ENCODE measurements at places on chromosomes 3 and 15.

- DNase-seq: no peak
Measured at GRCh38 chr3:133295199-133295901, 104.5 kb upstream of the BFSP2 start.

DNA sequence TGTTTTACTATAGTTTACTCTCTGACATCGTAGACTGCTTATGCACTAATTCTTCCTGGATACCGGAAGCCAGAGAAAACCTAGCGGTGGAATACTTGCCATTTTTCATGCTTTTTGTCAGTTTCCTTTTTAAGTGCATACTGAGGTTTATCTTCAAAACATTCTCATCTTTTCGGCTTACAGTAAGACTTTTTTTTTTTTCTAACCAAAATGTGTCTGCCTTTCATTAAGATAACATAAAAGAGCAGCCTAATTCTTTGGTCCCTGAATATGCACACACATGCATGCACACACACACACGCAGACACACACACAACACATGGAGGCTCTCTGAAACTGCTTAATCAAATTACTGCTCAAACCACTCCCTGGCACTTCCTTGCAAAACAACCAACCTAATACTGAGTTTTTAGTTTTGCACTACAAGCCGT, 1.3 kb downstream of the ZNF445 start:
- no peak for DNase-seq

- DNase-seq: no peak
Measured at GRCh38 chr3:93961489-93961888, 12.2 kb downstream of the PROS1 start.

GRCh38 chr3:123559040-123559861, 25.6 kb downstream of the HACD2 start:
- no peak for DNase-seq

DNA sequence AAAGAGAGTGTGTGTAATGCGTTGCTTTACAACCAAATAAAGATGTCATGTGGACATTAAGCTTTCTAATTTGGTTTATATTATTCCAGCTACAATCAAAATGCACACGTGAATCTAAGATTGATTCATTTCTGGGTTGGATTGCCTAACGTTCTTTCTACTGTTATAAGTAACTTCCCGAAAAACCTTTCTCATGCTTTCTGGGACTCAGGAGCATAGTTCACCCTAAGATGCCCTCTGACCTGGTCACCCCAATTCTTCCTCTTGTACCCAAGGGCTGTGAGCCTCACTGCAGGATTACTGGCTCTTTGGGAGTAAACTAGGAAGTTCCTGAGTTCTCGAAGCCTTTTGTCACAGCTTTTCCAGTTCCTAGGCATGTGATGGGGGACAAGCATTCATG, 12.7 kb upstream of the LMCD1 start:
- no peak for DNase-seq

- DNase-seq: no peak
Measured at GRCh38 chr15:29917600-29918597, 95.6 kb upstream of the TJP1 start.

DNA sequence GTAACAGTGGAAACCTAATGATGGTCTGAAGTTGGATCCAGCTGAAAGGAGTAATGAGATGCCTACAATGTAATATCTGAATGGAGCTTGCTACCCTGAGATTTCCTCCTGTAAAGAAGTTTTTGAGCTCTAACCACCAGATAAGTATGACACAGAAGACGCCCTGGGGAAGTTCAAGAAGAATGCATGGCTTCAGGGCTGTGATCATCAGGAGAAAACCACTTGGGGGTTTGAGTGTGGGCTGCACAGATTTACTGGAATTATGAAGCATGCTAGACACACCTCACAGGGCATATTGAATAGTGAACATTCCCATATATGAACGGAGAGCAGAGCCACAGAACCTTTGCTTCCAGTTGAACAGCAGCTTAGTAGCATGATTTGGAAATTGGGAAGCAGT, 10.6 kb upstream of the CCDC80 start:
- DNase-seq: no peak

DNA sequence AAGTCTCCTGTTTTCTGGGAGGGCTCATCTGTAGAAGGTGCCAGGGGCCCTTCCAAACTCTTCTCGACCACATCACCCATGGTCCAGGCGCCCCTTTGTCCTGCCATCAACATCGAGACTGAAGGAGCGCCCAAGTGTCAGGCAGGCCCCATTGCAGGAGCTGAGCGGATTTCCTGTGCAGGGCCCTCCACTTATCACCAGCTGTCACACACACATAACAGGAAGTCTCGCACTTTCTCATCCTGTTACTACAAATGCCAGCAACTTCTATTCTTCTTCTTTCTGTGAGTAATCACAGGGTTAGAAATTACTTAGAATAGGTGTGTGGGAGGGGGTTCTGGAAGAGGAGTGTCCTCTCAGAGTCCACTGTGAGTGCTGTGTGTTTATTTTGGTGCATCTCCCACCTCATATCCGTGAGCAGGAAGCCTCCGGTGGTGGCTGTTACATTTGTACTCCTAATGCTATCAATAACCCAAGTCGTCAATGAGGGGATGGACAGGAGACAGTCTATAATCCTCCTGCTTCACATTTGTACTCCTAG, at the start of gene KLHL6:
TSS of gene KLHL6 (minus strand) at position 166 of the 541 bp plus-strand sequence. CDS start at position 113, 53 bp downstream.
- peak; percentile 84 for DNase-seq

- DNase-seq: no peak
Measured at GRCh38 chr3:40681658-40682055, 156.9 kb downstream of the ZNF621 start.

DNA sequence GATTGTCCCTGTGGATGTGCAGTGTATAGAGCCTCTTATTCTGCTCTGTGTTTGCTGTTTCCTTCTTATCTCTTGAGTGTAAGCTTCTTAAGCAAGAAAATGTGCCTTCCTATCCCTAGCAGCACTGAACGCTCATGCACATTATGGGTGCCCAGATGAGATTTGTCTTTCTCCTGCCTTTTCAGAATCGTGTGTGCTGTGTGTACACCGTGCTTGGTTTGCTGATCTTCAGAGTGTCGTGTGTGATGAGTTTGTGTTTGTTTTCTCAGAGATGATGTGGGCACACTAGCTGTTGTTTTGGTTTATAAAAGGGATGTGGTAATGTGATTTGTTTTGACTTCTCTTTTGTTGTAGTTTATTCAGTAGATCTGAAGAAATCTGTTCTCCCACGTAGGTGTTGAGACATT, 19.7 kb downstream of the GPR171 start:
- no peak for DNase-seq

- DNase-seq: no peak
Measured at GRCh38 chr15:63947228-63947627, 99.1 kb downstream of the DAPK2 start.

DNA sequence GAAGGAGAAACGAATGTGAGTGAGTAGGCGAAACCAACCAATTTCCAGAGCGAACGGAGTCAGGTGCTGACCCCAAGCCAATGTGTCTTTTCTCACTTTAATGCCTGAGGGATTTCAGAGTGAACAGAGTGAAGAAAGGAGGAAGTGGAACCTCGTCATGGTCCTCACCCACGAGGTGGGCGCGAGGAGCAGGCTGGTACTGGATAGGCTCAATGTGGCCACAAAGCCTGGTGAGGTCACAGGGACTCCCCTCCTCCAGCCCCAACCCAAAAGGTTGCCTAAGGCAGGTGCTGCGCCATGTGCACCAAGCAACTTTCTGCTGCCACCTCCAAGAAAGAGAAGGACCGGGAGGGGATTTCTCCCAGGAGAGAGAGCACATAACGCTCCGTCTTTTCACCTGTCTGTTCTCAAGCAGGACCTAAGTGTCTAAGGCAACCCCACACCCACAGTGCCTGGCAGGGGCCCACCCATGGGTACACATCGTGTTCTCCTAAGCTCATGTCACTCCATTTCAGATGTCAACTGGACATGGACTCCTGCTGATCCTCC, 3.8 kb downstream of the NRROS start:
- DNase-seq: peak; percentile 29

Data from CD4-positive, alpha-beta T cell (primary cell).